ENCODE measurements at places on chromosomes 1 and 21.
A peak's percentile ranks its signal among the peaks of the same experiment; 100 is the strongest.

DNA sequence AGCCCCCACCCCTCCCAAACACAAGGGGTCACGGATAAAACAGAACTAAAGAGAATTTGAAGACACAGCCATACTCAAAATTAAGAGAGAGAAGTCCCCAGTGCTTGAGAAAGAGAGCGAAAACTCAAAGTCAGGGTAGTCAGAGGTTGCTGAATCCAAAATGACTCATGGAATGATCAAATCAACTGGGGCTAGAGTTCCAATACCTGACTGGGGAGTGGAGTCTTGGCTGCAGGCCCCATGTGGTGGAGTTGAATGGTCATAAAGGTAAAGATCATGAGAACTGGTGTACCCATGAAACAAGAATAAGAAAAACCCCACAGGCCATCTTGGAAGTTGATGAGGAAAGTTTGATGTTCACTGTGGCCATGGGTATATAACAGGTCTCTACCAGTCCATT is 84.5 kb upstream of the LRRN2 start:
- DNase-seq, result no peak

DNA sequence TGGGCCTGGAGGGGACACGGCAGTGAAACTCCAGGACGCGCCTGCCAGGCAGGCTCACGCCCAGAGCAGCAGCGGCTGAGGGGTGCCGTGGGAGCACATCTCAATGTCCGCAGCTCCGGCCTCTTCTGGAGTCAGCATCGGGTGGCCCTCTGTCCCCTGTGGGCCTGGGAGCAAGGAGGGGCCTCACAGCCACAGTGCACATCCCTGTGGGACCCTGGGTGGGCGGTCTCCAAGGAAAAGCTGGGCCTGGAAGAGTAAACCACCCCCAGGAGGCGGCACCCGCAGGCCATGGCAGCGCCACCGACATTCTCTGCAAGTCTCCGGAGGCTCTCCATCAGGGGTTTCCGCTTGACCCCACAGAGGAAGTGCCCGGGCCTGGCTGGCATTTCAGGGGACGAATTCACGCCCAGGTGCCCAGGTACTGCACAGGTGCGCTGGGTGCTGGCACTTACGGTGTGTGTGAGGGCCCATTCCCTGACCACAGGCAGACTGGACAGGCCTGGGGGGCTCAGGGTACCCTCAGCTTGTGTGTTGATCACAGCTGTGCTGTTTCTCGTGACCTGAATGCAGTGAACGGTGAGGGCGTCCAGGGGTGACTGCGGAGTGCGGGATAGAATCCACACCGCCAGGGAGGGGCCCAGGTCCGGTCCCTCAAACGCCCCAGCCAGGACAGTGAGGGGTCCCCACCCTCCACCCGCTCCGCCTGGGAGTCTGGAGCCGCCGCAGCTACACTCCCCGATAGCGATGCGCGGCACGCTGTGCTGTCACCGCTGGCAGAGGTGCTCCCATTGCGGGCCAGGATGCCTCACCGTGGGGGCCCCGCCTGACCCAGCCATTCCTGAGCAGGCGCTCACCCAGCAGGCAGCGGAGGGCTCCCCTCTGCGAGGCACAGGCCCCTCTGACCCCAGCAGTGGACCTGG is 16.6 kb upstream of the RNF223 start:
- DNase-seq, result no peak

GRCh38 chr1:184002071-184002470 is 35.5 kb downstream of the COLGALT2 start:
- DNase-seq, result peak; percentile 96

GRCh38 chr1:223860051-223860622 is 14.4 kb upstream of the TP53BP2 start:
- DNase-seq, result no peak

- no peak for DNase-seq
These were observed 39.4 kb downstream of the PGBD5 start for GRCh38 chr1:230386637-230387262.

All from pons (tissue), 1 donor.